Cardiac fibroblast (primary cell): ENCODE measurements at places on chromosomes 1 and 21.

DNA sequence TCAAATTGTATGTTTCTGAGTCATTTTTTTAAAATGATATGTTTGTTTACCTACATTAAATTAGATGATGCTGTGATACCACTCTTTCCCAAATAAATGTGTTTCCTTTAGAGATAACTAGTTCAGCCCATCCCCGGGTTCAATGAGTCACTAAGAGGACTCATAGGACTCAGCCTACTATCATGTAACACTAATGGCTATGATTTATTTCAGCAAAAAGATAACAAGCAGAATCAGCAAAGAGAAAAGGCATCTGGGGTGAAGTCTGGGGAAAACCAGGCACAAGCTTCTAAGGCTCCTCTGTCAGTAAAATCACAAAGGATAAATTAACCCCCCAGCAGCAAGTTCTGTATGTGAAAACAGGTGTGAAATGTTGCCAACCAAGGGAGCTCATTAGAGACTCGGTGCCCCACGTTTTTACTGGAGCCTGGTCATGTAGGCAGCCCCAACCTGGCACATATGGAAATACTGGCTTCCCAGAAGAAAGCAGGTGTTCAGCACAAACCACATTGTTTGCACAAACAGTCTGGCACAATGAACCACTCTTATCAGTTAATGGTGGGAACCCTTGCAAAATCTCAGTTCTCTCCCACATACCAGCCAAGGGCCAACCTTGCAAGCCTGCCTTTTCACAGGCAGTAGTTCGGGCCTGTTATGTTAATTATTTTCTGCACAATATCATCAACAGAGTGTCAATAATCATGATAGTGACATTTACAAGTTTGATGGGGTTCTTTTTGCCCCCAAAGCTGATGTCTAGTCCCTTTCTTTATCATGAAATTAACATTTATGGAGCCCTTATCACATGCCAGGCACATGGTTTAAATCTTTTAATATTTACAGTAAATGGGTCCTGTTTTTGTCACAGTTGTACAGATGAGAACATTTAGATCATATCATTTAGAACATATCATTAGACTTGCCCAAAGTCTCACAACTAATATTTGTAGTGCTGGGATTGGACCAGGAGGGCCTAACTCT lies 23.1 kb upstream of the CNN3 start:
- peak; percentile 52 for DNase-seq

DNA sequence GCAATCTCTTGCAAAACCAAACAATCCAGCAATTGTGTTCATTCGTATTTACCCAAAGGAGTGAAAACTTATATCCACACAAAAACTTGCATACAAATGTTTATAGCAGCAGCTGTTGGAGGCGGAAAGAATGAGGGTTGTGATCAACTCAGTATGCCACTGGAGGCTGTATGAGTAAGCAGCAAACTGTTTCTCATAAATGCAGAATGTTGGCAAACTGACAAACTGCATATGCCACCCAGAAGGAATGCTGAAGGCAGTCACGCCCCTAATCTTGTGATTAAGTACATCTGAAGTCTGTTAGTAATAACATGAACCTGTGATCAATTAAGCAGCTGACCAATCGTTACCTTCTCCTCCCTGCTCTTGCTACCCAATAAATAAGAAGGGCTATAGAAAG lies 60.5 kb upstream of the CR2 start:
- DNase-seq = peak; percentile 94

GRCh38 chr1:30911059-30911954 lies 2.7 kb upstream of the SDC3 start:
- peak; percentile 84 for DNase-seq

DNA sequence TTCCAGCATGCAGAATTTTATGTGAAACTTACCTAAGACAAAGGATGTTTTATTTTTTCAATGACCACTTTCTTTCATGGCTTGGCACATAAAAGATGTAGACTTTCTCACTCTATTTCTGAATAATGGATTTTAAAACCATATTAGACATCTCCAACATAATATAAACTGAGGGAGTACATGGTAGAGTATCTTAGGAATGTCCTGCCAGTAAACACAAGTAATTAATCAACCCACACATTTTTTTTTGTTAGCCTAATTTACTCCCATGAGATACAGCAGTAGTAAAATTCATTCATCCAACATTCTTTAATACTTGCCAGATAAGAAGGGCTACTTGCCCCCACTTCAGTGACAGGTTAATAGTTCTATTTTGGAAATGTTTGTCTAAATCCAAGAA lies 235.4 kb upstream of the ADAMTS5 start:
- no peak for DNase-seq

DNA sequence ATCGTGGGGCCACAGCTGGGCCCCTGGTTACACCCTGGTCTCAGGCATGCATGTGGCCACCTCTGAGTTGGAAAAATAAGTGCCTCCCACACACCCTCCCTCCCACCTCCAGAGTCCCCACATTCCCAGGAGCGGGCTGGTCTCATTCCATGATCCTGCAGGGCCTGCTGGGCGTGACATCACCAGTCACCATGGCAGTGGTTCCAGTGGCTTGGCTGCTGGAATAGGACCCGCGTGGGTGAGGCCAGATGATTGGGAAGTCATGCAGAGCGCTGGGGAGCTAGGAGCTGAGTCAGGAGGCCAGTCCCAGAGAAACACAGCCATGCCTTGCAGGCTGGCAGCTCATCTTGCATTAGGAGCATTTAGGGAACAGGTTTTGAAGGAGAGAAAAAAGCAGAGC lies 125.4 kb upstream of the TMEM51 start:
- peak; percentile 18 for DNase-seq

- no peak for DNase-seq
These were observed 37.3 kb downstream of the OLFML2B start for GRCh38 chr1:161986328-161986727.

DNA sequence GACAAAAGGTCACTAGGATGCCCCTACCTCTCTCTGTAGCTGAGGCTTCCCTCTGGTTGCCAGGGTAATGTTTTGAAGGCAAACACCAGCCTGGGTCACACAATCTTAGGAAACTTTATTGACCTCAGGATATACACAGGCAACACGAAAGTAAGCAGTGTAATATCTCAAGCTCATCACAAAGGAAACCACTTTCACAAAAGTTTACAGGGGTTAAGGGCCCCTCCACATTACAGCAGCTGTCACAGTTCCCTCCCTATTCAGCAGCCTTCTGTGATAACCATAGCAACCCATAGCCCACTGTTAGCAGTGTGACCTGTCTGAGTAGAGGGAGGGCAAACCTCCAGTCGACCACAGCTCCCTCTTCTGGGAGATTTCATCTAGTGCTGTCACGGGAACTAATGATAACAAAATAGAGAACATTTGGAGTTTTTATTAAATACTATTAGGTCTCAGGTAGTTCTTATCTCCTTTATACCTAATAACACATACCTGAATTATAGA lies 149.8 kb downstream of the PTPRC start:
- DNase-seq = peak; percentile 20

DNA sequence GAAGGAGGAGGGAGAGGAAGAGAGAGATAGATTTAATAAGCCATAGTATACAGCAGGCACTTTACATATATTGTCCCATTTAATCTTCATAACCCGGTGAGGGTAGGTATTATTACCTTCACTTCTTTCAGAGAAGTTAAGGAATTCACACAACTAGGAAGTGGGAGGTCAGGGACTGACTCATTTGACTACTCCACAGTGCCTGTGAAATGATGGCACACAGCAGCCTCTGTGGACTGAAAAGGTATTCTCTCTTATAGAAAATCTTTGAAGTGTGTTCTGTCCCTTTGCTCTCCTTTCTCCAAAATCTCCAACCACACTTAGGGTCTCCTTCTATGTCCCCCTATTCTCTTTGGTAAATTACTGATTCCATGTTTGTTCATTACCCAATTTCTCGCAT lies 23.9 kb downstream of the PALMD start:
- no peak for DNase-seq

GRCh38 chr1:156865258-156865657 lies 4.6 kb downstream of the NTRK1 start:
- no peak for DNase-seq

DNA sequence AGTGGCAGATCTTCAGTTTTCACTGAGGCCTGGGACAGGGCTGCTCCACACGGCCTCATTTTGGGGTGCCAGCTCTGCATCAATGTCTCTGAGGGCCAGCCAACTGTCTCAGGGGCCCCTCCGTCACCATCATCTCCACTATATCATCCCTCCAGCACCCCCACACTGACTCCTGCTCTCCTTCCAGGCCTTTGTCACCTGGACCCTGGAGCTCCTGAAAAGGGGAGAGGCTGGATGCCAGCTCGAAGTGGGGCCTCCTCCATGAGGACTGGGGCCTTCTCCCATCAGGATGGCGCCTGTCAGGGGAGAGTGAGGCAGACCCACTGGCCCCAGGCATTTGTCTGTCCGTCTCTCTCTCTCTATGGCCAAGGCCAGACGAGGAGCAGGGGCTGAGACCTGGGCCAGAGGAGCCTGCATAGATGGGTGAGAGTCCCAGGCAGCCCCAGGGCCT lies 44.7 kb upstream of the LRP8 start:
- DNase-seq = no peak

DNA sequence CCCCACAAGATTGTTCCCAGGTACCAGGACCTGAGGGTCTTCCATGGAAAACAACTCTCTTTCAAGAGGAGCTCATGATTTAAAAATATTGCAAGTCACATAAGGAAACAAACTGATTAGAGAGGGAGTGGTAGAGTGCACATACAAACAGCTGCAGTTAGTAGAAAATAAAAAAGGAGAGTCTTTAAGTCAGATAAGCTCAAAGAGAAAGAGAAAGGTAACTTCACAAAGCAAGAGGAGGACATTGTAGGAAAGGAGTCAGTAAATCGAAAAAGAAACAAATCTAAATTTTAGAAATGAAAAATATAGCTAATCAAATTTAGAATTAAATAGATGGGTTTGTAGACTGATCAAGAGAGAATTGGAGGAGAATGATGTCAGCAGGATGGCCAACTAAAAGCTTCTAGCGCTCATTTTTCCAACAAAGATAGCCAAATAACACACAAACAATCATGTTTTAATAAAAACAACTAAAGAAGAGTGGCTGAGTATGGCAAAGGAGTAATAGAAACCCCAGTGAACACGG lies 86.1 kb upstream of the CD53 start:
- no peak for DNase-seq

- DNase-seq = no peak
These were observed 32.5 kb upstream of the KIF1B start for GRCh38 chr1:10177876-10178275.
